ENCODE measurements at places on chromosomes 3 and 15.

GRCh38 chr3:171295484-171296373, 164.5 kb downstream of the TNIK start:
- DNase-seq: no peak

- no peak for DNase-seq
These were observed 182.6 kb downstream of the WDR72 start for GRCh38 chr15:53576841-53577240.

DNA sequence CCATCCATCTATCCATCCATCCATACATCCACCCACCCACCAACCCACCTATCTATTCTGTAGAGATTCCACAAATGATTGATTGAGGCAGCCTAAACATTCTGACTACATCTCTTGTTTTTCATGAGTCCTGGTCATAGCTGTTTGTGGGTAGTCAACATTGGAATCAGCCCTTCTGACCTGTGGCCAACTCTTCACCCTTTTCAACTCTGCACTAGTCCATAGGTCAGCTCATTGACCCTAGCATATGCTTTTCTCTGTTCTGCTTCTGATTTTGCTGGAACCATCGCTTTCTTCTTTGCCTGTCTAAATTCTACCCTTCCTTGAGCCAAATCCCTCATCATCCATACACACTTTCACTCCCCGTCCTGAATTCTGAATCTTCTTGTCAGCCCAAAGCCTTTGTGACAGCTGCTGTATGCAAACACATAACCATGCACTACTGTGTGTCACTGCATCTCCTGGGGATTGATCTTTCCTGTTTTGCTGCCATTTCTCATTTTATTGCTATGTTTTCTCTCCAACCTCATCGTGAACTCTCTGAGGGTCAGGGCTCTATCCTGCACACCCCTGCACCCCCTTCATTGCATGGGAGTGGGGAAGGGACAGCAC, 16.8 kb upstream of the KCTD6 start:
- no peak for DNase-seq

DNA sequence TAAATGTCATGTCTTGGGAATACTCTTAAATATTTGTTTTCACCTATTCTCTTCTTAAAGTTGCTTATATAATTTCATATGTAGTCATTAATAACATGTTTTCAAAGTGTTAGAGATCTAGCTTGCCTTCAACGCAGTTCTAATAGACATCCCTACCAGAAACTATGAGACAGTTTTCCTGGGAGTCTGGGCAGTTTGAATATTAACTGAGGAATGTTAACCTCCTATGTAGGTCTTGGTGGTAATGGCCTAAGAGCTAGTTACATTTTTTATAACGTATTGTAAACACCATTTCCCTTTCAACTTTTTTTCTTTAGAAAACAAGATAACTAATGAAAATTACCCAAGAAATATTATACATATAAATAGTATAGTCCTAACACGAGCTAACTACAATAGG, 328.2 kb downstream of the TIGIT start:
- no peak for DNase-seq

DNA sequence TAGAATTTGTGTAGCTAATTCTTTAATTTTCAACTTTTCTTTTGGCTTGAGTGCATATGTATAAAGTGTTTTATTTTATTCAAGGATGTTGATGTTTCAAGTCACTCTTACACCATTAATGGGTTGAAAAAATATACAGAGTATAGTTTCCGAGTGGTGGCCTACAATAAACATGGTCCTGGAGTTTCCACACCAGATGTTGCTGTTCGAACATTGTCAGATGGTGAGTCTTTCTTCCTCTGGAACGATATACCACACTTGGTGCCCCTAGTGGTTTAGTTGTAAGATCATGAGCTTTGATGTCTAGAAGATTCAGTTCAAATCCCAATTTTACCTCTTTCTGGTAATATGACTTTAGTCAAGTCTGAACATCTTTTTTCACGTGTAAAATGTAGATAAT, 119.3 kb downstream of the HCN4 start:
- no peak for DNase-seq

DNA sequence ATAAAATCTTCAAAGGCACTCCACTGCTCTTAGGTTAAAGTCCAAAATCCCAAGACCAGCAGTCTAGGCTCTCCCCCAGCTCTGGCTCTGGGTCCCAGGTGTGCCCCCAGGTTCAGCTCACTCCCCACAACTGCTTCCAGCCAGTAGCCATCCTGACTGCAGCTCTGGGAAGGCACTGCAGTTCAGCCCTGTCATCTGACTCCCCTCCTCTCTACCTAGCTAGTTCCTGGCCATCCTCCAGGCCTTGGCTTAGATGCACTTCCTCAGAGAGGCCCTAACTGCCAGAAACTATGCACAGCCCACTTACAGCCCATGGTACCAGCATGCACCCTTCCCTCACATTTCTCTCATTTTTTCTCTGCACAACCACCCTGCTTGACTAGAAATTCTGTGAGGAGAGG, 25.5 kb downstream of the TBC1D2B start:
- DNase-seq: no peak

GRCh38 chr3:134387293-134387692, 13.0 kb upstream of the AMOTL2 start:
- DNase-seq: no peak

DNA sequence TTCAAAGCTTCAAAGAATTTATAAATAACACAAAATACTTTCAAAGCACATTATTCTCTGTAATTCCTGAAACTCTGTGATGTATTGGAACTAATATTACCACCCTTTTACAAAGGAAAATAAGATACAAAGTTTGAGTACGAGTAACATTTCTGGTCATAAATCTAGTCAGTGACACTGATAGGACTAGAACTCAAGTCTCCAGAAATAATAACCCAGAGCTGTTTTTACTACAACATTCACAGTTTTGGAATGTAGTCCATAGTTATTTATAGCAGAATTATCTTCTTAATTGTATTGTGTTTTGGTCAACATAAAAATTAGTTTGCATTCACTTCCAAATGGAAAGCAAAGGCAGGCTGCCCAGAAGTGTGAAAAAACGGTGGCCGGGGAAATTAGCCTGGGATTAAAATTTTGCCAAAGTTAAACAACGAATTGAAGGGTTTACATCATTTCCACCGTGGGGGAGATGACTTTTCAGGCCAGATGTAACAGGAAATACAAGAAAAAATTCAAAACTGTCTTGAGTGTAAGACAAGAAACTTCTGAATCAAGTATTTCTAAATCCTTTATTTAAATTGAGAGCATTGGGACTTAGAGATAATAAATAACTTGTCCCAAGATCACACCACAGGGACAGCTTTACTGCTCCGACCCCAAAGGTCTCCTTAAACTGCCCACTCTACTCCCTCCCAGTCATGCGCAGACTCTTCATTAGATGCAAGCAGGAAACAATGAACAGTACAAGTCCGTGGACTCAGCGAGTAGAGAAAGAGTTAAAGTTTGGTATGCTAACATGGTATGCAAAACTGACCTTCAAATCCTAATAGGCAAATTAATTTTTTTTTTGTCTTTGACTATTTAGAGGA, 74.3 kb upstream of the VGLL4 start:
- no peak for DNase-seq

DNA sequence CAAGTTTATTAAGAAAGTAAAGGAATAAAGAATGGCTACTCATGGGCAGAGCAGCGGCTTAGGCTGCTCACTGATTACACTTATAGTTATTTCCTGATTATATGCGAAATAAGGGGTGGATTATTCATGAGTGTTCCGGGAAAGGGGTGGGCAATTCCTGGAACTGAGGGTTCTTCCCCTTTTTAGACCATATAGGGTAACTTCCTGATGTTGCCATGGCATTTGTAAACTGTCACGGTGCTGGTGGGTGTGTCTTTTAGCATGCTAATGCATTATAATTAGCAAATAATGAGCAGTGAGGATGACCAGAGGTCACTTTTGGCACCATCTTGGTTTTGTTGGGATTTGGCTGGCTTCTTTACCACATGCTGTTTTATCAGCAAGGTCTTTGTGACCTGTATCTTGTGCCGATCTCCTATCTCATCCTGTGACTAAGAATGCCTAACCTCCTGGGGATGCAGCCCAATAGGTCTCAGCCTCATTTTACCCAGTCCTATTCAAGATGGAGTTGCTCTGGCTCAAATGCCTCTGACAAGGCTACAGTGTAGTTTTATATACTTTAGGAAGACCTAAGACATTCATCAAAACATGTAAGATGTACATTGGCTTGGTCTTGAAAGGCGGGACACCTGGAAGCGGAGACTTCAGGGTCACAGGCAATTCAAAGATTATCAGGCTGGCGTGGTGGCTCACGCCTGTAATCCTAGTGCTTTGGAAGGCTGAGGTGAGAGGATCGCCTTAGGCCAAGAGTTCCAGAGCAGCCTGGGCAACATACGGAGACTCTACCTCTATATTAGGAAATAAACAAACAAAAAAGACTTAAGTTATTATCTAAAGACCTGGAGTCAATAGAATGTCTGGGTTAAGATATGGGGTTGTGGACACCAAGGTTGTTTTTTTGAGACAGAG, 3.2 kb upstream of the BLOC1S6 start:
- no peak for DNase-seq

- no peak for DNase-seq
These were observed 8.5 kb downstream of the TBC1D2B start for GRCh38 chr15:78069052-78069414.

- DNase-seq: peak; percentile 52
These were observed 769 bp downstream of the C2CD4A start for GRCh38 chr15:62067448-62068044.

DNA sequence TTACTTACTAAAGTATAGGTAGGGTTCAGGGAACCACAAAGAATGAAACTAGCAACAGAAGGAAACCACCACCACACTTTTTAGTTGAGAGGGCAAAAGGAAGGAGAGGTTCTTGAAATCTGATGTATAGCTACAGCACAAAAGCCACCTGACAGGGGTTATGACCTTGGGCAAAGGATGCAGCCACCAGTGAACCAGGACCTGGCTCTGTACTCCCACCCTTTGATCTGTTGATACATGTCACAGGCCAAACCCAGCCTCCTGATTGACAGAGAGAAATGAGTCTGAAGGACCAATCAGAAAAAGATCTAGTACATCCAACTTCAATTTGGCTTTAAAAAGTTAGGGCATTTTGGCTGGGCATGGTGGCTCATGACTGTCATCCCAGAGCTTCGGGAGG, 20.0 kb upstream of the BLM start:
- DNase-seq: no peak

DNA sequence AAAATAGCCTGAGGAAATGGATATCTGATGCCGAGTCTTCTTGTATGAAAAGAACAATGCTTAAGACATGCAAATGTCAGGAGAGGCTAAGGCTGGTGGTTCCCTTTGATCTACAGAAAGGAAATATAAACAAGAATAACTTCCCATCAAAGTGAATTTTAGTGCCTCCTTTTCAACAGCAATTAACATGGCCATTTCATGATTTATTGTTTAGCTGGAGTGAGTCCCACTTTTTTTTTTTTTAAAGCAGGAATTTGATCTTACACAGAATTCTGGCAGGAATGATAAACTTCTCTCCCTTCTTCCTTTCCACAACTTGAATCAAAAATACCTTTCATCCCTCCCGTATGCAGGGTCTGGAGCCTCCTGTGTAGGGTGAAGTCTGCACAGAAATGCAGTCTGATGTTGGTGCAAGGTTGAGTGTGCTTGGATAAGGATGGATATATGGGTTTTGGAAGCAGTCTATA, 287.0 kb downstream of the MEX3B start:
- no peak for DNase-seq

- no peak for DNase-seq
These were observed 240.0 kb upstream of the ARHGEF26 start for GRCh38 chr3:153881201-153881600.

DNA sequence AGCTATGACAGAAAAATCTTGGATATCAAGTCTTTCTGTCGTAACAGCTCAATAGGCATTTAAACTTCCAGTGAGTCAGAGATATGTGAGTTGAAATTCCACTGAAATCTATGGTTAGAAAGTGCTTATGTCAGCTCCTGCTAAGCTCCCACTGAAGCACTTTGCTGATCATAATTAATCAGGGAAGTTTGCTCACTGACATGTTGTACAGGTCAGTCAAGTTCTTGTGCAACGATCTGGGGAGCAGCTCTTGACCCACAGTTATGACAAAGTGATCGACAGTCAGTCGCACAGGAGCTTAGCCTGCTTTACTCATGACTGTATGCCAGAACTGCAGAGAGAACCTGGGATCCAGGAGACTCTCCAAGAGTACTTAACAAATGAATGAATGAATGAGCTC, 453.5 kb downstream of the SOX2 start:
- DNase-seq: peak; percentile 50

DNA sequence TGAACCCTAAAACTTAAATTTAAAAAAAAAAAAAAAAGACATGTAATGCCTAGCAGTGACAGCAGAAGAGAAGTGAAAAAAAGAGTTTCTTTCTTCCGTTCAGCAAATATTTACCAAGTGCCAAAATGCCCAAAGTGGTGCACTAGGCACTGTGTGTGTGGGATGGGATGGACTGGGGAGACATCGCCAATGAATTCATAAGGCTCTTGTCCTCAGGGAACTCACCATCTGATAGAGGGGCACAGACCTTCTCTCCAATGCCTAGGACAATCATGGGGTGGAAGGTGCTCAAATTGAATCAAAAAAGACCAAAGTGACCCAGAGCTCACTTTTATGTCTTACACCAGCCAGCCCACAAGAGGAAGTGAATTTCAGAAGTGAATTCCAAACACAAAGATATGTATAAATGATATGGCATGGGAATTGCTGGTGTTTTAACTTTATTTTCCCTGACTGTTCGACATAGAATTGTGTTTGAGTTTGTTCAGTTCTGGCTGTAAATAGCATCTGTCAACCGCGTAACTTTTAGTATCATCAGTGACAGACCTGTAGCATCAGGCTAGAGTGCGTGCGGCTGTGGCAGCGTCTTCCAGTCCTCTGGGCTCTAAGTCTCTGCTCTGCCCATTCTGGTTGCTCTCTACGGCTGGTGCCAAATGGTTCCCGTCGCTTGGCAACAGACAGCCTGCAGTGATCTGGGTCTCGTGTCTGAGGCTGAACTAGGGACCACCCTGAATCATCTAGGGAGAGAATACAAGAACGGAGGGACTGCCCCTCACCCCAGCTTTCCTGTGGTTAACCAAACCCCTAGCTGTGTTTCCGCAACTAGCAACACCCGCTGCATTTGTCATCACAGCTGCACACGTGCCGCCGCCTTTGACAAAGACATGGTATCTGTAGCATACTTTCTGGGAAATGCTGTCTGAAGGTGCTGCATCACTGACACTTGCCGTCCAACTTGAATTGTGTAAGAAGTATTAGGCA, 154.0 kb upstream of the THBS1 start:
- DNase-seq: peak; percentile 73

GRCh38 chr15:62020576-62021160, 39.6 kb downstream of the VPS13C start:
- DNase-seq: no peak

- no peak for DNase-seq
These were observed 215.5 kb downstream of the PDZRN3 start for GRCh38 chr3:73409138-73409763.

DNA sequence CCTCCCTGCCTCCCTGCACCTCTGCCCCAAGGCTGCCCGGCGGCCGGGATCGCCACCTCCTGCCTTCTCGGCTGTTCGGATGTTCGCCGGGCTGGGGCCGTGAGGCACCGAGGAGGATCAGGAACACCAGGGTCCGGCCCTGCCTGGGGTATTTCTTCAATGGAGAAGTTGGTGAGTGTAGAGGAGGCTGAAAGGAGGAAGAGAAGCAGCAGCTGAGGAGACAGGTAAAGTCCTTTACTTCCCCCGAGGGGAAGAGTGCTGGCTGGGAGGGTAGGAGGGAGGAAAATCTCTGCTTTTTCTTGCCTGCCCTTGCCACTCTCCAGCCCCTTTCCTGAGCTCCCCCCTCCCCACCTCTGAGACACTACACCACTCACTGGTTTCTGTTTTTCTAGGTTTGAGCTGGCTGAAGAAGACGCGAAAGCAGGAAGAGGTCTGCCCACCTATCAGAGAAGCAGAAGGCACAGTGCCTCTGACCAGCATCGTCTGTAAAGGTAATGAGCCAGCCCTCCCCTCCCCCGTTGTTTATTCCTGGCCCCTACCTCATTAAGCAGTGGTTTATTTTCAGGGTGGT, 519 bp downstream of the ASB7 start:
- no peak for DNase-seq

Data from lower lobe of right lung (tissue), 2 donors.